ENCODE measurements at places on chromosomes 12 and 14.

- no peak for DNase-seq
These were observed 4.2 kb downstream of the GSG1 start for GRCh38 chr12:13099066-13099843.

DNA sequence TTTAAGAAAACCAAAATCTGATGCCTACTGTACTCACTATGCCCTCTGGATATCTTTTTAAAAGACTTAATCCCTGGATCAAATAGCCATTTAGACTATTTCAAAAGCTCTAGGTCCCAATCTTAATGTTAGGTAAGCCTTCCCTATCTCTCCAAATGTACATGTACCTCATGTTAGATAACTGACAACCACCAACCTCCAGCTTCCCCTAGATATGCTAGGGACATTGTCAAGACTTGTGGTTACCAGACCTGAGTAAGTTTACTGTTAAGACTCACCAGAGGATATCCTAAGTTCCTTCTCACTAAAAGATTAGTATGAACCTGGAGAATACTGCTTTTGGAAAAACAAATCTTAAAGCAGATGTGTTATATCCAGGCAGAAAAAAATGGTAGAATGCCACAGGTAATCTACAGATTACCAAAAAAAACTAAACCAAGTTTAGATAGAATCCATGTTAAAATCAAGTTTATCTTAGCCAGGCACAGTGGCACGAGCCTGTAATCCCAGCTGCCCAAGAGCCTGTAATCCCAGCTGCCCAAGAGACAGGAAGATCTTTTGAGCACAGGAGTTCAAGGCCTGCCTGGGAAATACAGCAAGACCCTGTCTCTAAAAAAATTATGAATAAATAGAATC is 9.7 kb downstream of the NAP1L1 start:
- no peak for DNase-seq

GRCh38 chr12:106010741-106011140 is 128.0 kb downstream of the NUAK1 start:
- no peak for DNase-seq

GRCh38 chr12:93844164-93844784 is 167.1 kb downstream of the CRADD start:
- DNase-seq = peak; percentile 90

DNA sequence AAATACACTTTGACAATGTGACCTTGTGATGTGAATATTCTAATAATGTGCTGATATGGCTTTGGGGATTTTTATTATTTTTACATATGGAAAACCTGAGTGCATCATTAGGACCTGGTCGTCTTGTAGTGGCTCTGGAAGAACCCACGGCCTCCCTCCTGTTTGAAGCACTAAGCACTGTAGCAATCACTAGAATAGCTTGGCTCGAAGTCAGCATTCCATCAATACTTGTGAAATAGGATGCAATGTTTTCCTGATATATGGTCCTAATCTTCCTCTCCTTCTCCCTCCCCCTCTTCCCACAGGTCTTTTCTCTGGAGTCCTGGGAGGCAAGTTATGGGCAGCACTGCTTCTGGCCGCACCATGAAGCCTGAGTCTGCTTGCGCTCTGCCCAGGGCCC is 71.9 kb downstream of the NRXN3 start:
- no peak for DNase-seq

GRCh38 chr12:2287151-2287550 is 234.4 kb downstream of the CACNA1C start:
- no peak for DNase-seq

DNA sequence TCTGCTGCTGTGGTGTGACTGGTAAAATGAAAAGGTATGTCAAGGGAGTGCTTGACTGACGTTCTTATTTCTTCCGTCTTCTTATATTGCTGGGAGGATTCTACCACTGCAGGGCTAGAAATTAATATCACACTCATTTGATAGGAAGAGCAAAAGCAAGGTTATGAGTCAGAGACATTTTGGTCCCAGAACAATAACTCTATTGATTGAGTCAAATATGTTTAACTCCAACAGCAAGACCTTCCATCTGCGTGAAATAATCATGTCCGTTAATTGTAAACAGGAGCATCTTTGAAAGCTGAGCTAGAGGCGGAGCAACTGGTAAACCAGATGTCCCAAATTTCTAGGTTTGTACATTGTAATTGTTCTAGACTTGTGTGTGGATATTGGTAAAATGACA is 1293.6 kb downstream of the AACS start:
- DNase-seq = no peak

GRCh38 chr12:46493834-46494181 is 121.2 kb upstream of the SLC38A2 start:
- DNase-seq = no peak

- DNase-seq = no peak
These were observed 19.0 kb downstream of the FAM222A start for GRCh38 chr12:109732321-109733305.

GRCh38 chr12:93738199-93739058 is 61.3 kb downstream of the CRADD start:
- DNase-seq = no peak

DNA sequence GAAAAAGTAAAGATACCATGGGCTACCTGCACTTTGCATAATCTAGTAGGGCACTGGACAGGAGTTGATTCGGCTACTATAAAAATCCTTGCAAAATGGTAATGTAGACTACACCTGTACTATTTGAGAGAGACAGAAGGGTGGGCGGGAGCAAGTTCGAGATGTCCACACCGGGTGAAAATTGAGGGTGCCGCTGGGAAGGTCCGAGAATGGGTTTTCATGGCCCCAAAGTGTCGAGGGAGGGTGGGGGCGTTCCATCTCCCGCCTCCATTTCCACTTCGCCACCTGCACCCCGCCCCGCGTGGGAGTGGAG is 648 bp downstream of the SNX6 start:
- no peak for DNase-seq

- DNase-seq = no peak
These were observed 36.6 kb downstream of the EID3 start for GRCh38 chr12:104340177-104340576.

- DNase-seq = no peak
These were observed 129.1 kb downstream of the TMEM117 start for GRCh38 chr12:43964961-43965360.

DNA sequence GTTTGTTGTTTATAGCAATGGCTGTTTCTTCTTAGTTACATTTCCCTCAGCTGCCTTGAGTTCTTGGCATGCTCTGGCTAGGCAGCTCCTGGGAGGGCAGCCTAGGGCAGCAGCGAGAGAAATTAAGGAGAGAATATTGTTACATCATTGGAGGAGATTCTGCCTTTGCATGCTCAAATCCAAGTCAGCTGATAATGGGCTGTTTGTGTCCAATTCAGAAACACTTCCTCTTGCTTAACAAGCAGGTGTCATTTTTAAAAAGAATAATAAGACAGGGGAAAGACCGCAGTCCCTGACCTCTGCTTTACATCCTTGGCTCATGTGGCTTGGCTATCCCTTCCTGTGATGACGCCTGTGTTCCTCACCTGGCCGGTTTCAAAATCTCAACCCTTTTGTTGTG is 76.9 kb downstream of the ESR2 start:
- DNase-seq = no peak

DNA sequence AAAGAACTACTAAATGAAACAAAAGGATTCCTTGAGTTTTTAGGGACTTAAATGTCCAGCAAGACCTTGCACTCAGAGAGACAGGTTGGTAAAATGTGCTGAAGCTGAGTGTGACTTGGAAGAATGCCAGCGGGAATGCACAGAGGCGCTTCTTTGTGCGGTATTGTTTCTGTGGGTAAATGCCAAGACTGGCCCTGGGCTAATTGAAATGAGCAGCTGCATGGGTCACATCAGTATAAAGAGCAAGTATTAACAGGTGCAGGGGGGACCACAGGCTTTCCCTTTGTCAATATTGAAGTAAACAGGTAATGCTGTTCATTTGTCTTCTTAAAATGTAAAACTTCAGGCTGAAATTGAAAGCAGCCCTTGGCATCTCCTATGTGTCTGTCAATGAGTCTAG is 74.3 kb downstream of the LMO3 start:
- peak; percentile 18 for DNase-seq

DNA sequence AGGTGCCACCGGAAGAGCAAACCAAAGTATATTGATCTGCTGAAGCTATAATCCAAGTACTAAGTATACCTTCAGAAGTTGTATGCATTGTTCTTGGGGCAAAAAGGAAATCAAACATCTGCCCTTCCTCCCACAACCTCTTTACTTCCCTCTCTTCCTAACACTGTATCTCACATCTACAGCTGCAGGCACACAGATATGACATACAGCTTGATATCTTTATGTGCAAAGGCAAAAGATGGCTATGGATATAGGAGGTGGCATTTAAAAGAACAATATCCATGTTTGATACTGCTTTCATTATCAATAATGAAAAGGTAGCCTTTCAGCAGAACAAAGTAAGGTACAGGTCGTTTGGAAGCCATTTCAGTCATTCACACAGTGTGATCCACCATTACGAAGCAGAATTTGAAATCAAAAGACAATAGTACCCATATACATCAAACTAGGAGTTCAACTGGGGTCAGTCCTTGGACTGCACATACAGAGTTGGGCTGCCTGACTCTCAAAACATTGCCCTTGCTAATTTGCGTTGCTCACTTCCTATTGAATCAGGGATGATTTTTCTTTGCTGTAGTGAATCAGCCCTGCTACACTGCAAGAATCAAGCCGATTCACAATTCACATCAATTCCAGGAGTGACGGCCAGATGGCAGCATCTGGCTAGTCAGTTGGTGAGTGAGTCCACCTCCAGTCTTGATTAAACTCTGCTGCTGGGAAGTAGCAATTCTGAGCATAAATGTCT is 8.9 kb downstream of the ANG start:
- peak; percentile 59 for DNase-seq

GRCh38 chr12:13496111-13496510 is 299.6 kb downstream of the EMP1 start:
- no peak for DNase-seq

- DNase-seq = no peak
These were observed 179.3 kb upstream of the PZP start for GRCh38 chr12:9387450-9387849.

GRCh38 chr12:25771041-25771440 is 187.4 kb upstream of the RASSF8 start:
- DNase-seq = no peak

GRCh38 chr12:48940181-48940580 is 14.9 kb upstream of the FKBP11 start:
- no peak for DNase-seq

DNA sequence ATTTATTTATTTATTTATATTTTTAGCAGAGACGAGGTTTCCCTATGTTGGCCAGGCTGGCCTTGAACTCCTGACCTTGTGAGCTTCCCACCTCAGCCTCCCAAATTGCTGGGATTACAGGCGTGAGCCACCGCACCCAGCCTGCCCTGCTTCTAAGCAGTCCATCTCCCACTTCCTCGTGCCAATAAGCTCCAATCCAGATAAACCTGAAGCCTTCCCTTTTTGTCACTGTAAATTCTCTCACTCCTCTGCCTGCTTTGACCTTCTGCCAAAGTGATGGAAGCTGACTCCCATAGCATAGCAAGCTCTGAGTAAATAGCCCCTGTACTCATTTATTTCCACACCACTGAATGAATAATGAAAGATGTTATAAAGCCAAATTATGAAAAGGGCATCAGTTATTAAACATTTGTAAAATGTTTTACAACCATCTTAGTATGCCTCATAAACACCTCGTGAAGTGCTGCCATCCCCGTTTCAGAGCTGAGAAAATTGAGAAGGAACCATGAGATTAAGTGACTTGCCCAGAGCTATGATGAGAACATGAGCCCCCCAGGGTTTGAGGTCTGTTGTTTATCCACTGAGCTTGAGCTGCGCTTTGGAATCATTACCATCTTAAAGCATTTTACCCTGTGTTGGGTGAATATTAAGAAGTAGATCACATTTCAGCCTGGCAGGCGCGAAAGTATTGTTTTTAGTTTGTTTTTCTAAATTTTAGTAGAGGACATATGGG is 30.4 kb downstream of the MANSC1 start:
- peak; percentile 3 for DNase-seq

- DNase-seq = no peak
These were observed 13.8 kb upstream of the ZNF26 start for GRCh38 chr12:132972374-132972773.

DNA sequence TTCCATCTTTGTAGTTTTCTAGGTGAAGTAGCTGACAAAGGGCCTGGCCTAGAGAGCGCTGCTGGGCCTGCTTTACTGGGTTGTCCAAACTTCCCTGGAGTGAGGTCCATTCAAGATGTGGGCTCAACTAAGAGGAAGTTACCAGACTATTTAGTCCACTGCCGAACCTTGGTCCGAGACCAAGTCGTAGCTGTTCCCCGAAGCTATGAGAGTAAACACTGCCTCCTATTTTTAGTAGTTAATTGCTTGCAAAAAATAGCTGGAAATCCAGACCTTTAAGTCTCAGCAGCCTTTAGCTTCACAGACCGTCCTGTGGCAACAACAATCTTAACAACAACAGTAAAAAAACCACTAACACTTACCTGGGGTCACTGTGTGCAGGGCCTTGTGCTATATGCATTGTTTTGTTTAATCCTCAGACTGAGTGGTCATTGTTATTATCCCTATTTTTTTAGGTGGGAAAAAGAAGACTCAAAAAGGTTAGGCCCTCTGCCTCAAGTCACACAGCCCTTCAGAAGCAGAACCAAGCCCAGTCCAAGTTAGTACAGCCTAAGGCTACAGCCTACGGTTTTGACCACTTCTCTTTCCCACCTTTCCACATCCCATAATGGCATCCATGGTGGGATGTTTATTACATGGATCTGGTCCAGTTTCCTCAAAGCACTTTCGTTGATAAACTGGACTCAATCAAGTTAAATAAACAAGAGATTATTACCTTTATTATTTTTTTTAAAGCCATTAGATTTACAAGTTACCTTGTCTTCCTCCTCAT is 30.6 kb downstream of the SOCS2 start:
- DNase-seq = no peak

GRCh38 chr12:109385339-109386058 is 37.8 kb downstream of the MYO1H start:
- DNase-seq = peak; percentile 39

- no peak for DNase-seq
These were observed 80.6 kb downstream of the MAP1LC3B2 start for GRCh38 chr12:116639765-116640164.

GRCh38 chr14:91396013-91396660 is 21.5 kb downstream of the CCDC88C start:
- DNase-seq = no peak

DNA sequence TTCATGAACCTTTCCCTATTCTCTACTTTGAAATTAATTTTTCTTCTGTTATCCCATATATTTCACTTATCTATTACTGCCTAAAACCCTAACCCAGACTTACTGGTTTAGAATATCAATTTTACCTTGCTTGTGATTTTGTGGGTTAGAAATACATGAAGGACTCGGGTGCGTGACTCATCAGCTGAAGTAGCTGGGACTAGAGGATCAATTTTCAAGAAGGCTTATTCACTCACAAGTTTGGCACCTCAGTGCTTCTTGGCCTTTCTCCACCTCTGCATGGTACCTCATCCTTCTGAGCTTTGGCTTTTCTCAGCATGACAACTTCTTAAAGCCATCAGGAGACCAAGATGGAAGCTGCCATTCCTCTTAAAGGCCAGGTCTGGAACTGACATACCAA is 57.8 kb downstream of the TMEM117 start:
- DNase-seq = no peak

- DNase-seq = no peak
These were observed 1002.8 kb downstream of the TRHDE start for GRCh38 chr12:73274976-73275375.

- DNase-seq = no peak
These were observed 1435.9 kb upstream of the TMEM132C start for GRCh38 chr12:126830778-126831680.

- no peak for DNase-seq
These were observed 330.8 kb upstream of the SOX5 start for GRCh38 chr12:24280056-24280842.

GRCh38 chr12:50394469-50395029 is 1.9 kb downstream of the FAM186A start:
- no peak for DNase-seq
